ENCODE measurements at places on chromosomes 5 and 9.

DNA sequence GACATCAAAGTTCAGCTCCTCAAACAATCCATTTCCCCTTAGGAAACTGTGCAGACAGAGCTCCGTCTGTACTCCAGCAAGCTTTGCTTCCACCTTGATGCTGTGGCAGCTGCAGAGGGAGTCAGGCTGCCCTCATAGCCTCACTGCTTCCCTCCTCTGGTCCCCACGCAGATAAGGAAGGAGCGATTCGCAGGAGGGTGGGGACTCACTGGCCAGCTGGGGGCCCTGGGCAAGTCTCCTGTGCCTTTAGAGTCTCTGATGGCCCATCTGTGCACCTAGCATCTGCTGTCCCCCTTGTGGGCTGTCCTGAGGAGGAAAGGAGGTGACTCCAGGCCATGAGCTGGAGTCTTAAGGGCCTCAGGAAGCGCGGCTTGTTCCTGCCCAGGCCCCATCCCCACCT, 121.5 kb downstream of the ENTREP1 start:
- DNase-seq, result no peak

DNA sequence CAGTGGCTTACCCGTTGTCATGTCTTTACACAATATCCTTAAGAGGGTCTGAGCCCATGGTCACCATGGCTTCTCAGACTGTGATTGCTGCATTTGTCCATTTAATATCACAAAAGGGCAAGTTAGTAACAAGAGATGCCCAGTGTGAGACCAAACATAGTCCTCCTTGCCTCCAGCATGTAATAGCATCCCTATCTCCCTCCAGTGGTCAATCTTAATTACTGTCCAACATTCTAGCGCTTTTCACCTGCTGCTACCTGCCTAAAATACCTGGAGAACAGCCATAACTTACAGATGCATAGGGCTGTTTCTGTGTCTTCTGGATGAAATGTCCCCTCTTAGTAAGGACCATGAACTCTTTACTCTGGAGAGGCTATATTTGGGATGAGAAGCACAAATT, 267.2 kb upstream of the DAB2 start:
- no peak for DNase-seq

DNA sequence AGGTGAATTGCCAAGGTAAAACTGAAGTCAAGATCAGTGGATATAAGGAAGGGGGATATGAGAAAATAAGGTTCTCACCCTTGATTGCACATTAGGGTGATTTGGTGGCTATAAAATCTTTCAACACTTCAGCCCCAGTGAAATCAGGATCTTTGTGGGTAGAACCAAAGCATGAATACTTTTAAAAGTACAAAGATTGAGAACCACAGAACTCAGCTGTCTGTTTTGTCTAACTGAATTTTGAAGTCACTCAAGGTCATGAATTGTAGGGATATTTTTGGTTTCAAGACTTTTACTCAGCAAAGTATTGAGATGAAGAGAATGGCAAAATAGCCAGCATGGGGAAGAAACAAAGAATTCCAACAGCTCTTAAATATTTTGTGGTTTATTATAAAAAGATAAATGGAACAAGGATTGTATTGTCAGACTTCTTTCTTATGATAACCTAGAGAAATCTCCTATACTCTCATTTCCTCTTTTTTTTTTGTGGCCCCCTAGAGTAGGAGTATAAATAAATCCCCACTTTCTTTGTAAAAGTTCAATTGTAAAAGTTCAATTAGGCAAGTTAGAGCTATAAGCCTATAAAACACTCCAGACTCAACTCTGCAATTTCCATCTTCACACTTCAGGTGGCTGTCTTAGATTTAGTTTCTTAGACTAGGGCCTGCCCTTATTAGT, 272.9 kb downstream of the PDE4D start:
- DNase-seq, result no peak

DNA sequence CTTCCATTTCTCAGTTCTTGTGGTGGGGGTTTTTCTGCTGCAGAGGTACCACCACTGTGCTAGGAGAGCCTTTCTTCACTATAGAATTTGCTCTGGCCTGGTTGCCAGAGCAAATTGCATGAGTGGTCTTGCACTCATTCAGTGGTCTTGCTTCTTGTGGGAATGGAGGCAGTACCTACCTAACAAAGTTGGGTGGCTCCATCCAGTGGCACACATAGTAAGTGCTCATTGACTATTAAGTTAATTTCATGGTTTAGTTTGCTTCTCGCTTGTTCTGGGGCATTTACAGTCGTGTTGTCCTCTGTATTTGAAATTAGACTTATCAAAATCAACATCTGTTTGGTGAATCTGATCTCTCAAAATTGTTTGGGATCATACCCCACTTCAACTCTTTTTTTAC, 23.0 kb downstream of the SLC28A3 start:
- DNase-seq, result no peak

DNA sequence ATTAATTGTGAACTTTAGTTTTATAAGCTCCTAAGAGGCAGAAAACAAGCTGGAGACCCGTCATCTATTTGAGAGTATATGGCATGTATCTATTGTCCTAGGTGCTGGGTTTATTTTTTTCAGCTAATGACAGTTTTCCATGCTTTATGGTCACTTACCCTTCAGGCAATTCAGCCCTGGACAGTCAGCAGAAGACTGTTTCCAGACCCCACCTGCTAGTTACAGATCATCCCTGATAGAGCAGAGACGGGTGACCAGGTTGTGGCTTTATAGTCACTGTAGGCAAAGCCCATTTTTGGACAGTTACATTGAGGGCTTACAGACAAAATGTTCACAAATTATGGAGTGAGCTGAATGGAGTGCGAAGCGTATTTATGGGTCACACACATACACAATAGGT, 1227.5 kb downstream of the FOXD4L5 start:
- no peak for DNase-seq

DNA sequence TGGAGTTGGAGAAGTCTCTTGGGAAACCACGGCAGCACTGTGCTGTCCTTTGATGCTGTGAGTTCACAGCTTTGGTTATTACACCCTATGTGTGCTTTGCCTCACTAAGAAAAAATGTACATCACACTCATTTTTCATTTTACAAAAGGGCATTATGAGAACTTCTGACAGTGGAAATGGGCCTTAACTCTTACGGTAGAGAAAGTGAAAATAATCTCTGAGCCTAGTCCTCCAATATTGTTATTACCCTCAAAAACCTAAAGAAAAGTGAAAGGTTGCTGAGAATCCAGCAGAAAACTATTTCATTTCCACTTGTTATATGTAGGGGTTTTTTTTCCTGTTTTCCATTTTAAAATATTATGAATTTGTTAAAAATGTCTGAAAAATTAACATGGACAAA, 8.2 kb upstream of the OR13D1 start:
- DNase-seq, result no peak

- DNase-seq, result no peak
Observed at GRCh38 chr9:110186254-110186653, 21.7 kb downstream of the C9orf152 start.

- no peak for DNase-seq
Observed at GRCh38 chr5:134149571-134150303, 27.0 kb downstream of the SKP1 start.

DNA sequence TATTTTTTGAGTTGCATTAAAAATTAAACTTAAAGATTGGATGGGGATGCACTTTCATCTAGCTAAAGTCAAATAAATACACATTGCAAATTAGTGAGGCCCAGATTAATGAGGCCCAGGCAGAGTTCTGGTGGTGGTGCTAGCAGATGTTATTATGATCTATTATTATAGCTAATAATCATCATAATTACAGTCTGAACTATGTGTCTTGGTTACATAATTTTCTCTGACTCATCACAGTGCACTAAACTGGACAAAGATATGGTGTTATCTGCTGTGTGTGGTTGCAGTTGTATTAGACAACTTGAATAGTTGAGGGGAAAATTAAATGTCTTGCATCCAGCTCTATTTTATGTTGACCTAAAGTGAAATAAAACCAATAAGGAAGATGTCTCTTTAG, 568.8 kb downstream of the TLR4 start:
- DNase-seq, result no peak

DNA sequence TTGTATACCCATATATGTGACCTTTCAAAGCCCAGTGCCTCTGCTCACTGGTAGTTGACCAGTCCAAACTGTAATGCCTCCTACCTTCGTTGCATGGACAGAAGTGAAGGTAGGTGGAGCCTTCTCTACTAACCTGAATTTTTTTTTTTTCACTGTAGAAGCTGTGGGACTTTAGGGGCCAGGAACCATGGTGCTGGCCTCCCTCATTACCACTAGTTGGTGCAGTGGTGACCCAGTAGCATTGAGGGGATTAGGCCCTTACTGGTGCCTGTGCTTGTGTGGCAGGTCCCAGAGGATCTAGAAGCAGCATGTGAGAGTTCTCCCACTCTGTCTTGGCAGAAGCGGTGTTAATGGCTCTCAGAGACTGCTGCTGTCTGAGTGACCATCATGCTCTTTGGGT, 2.3 kb downstream of the RALGPS1 start:
- DNase-seq, result no peak

DNA sequence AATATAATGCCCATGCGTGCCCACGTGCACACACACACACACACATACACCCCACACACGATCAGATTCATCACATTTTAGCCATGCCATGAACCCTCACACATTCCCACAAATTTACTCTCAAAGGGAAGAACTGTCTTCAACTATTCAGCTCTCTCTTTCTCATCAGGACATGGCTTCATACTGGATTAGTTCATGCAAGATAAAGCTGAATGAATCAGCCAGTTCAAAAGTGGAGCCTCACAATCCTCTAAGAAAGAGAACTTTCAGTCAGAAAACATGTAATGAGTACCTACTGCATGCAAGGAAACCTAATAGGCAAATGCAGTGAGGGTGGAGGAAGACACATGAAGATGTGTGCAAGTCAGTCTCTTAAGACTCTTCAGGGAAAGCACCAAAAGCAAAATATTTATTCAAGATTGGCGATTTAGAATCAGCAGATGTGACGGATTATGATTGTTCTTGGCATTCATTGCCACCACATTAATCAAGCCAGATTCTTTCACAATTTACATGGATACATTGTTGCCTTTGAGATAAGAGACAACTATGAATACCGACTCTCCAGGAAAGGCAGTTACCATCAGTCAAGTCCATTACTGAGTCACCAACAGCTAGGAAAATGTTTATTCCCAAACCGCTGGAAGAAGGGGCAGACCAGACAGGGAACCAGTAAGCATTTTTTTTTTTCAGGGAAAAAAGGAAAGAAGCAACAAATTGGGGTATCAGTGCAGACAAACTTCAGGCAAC, 30.3 kb upstream of the PUM3 start:
- DNase-seq, result no peak
